ENCODE measurements at places on chromosomes 2 and 18.

GRCh38 chr2:205763708-205764211 lies 81.5 kb downstream of the NRP2 start:
- peak; percentile 9 for DNase-seq

DNA sequence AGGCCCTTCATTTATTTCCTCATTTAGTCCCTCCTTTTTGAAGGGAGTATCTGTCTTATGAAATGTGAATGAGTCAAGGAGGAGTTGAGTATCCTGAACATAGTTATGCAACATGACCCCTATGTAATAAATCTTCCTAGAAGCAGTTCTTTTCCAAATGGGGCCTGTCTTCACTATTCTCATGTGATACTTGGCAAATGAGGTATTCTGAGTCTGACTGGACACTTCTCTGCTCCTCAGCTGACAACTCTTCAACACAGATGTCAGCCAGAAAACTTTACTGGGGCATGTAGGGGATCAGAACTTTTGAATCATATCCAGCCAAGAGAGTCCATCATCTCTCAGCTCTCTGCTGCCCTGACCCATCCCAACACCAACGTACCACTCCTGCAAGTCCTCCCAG lies 291.6 kb downstream of the ZNF385B start:
- no peak for DNase-seq

GRCh38 chr2:50118905-50119702 lies 912.8 kb downstream of the NRXN1 start:
- no peak for DNase-seq

- no peak for DNase-seq
Observed at GRCh38 chr2:143682436-143683055, 553.3 kb downstream of the ARHGAP15 start.

DNA sequence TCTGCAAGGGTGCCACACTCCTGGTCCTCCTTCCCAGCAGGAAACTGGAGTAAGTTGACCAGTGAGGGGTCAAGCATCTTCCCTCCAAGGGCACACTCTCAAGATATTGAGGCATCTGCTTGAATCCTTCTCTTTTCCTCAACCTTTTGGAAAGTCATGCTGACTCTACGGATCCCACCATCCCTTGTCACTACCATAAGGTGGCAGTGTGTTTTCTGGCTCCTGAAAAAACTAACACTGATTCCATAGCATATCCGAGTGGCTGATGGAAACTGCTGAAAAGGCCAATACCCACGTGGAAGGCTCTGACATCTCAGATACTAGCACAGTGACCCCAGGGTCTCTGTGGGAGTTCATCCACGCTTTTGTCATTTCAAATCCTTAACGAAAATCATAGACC lies 37.1 kb downstream of the GPR45 start:
- DNase-seq, result no peak

- DNase-seq, result no peak
Observed at GRCh38 chr2:7262727-7263126, 345.5 kb downstream of the RNF144A start.

DNA sequence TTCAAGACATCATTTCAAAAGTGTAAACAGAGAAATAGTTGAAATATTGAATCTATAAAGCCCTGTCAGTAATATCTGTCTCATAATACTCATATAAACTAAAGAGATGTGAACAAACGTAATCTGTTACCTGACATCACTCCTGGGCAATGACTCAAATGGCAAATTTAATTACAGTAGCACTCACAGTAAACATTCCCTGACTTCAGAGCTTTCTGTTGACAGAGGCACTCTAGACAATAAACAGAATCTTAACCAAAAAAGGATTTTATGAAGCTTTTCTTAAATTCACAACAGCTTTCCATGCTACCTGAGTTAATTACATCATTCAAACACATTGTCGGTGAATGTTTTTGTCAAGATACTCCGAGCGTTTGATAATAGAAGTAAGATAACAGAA lies 128.1 kb upstream of the PDE1A start:
- DNase-seq, result no peak

DNA sequence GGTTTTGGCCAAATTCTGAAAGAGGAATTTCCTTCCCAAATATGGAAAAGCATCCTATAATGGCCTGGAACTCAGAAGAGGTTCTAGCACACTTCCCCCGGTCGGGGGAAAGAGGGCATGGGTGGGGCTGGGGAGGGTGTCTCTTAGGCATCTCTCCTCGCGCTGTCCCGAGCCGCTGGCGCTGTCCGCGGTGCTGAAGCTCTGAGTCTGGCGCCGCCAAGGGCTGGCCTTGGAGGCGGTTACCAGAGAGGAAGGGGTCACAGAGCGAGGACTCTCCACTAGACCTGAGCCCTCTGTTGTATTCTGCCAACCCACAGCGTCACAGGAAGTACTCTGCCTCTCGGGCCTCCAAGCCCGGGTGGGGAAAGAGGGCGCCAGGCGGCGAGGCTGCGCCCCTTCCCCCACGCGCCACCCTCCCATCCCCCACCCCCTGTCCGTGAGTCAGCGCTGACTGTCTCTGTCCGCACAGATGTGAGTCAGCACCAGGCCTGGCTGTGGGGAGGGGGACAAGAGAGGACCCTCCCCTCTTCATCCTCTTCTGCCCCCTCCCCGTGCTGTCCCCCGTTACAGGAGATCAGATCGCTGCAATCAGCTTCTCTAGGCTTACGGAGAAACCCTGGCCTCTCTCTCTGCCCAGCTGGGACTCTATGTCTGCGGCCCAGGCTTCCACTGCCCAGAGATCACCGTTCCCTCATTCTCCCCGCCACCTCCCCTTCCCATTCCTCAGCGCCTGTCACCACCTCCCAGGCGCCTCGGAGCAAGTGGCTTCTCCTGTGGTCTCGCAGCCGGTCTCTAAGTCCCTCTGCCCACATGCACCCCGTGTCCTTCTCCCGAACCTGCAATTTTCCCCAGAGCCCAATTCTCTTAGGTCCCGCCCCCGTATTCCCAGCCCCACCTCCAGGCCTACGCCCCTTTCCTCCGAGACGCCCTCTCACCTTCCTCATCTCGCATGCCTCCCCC lies 779 bp downstream of the PTPRN start:
- peak; percentile 48 for DNase-seq

GRCh38 chr2:136062066-136062837 lies 55.7 kb downstream of the CXCR4 start:
- no peak for DNase-seq

GRCh38 chr2:47073641-47074040 lies 81.5 kb downstream of the STPG4 start:
- no peak for DNase-seq

DNA sequence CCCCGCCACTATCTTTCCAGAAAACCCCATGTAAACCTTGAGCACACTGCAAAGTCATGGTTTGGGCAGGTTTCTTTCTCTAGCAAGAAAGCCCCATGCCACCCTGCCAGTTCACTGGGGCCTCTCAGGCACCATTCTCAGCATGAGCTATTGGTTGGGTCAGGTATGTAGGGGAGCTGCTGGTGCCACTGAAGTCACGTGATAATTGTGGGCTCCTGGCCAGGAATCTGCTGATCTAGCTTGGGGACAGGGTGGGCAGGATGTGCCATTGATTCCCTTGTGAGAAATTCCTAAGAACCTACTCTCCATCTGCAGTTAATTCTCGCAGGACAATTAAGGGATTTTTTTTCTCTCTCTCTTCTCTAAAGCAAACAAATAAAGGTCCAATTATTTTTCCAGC lies 26.5 kb upstream of the HNMT start:
- no peak for DNase-seq

DNA sequence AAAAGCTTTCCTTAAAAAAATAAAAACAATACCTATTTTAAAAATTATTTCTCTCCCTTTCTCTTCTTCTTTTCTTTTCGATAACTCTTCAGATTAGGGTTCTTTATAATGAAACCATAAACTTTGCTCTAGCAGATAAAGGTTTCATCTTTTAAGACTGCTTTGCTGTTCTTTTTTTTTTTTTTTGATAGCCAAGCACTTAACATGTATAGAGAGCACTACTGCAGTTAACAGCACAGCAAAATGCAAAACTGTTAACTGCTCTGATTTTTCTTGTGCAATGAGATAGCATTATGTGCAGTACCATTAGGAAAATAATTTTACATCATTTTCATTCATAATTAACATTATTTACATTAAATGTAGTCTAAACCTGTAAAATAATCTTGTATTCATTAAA lies 36.3 kb downstream of the GALNT1 start:
- DNase-seq, result no peak

- no peak for DNase-seq
Observed at GRCh38 chr2:54047658-54048057, 67.8 kb upstream of the ACYP2 start.

- DNase-seq, result no peak
Observed at GRCh38 chr18:11752116-11752911, 63.2 kb downstream of the GNAL start.

- no peak for DNase-seq
Observed at GRCh38 chr18:493986-494983, 6.2 kb downstream of the COLEC12 start.

- no peak for DNase-seq
Observed at GRCh38 chr2:62344472-62344871, 148.6 kb downstream of the B3GNT2 start.

DNA sequence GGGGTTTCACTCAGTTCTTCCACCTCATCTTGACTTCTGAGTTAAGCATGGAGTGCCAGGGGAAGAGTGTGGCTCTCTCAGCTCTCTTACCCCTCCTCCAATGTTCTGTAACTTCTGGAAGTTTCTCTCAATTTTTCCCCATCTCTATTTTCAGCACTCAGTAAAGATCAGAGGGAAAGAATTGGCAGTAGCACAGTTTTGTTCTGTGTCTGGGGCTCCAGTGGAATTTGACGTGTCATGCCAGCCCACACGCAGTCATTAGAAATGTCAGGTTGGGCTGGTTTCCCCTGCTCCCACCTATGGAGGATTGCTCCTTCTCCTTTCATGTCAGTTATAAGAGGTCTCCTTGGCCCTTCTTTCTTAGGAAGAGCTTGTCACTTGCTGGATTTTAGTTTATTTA lies 104.6 kb upstream of the COL3A1 start:
- no peak for DNase-seq

DNA sequence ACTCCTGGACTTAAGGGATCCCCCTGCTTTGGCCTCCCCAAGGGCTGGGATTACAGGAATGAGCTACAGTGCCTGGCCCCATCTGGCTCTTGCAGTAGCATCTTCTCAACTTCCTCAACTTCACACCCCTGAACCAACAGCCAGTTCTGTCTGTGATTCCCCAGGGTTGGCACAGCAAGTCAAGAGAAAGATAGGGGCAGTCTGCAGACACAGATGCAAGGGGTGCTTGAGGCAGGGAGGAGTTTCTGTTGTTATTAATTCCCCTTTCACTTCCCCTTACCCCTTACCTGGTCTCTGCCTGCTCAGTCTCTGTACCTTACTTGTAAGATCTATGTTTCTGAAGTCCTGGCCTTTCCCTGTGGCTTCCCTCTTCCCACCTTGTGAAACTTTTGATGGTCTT lies 54.1 kb upstream of the MEX3C start:
- DNase-seq, result no peak

DNA sequence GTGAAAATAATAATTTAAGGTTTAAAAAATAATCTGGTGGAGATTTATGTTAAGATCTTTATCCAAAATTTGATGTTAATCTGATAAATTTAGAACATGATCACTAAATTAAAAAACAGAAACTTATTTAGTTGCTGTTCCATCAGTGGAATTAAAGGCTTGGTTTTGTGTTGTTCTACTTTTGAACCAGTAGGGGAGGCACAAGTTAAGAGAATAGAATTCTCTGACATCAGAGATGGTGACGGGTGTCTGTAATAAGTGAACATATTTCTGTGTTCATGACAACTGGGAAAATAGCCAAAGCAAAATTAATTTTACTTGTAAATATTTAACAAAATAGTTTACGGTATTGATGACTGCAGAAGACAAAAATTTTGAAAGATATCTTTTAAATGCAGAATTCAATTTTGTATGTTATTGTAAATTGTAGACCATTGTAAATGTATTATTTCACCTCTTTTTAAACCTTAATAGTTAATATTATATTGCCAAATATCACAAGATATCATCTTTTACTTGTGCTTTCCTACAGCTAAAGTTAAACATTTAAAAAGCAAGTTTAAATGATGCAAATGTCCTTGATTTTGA lies 106.0 kb downstream of the UBR3 start:
- DNase-seq, result no peak
